ENCODE measurements at places on chromosomes 6 and 20.
A peak's percentile ranks its signal among the peaks of the same experiment; 100 is the strongest.

GRCh38 chr20:36493801-36494114 is 47.6 kb upstream of the MYL9 start:
- DNase-seq, result no peak

- no peak for DNase-seq
Observed at GRCh38 chr6:10310826-10311225, 104.0 kb downstream of the TFAP2A start.

DNA sequence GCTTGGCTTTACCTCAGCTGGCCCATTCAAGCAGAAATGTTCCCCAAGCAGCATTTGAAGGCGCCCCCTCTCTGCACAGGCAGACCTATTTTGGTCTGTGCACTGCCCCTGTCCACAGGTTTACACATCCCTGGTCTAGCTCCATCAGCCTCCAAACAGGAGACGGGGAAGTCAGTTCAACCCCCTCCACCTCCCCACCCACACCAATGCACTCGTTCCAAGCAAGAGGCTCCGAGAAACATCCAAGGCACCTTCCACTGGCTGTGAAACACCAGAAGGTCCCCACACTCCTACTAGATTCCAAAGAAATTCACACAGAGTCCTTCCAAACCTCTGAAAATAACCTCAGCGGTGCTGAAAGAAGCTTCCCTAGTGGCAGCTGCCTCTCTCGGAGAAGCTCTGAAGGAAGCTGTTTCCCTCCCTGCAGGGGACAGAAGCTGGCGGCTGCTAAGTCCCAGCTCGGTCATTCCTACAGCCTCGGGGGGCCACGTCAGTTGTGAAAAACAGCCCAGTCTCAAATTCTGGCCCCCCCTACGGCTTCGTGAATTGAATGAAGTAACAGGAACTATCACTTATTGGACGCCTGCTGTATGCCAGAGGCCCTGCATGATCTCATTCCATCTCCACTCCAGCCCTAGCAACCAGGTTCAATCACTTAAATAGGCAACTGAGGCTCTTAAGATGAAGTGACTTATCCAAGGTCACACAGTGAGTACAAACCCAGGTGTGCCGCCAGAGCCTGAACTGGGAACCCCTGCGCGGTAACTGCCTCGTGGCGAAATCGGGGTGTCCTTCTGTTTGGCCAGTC is 815 bp downstream of the SPATA2 start:
- DNase-seq, result no peak

DNA sequence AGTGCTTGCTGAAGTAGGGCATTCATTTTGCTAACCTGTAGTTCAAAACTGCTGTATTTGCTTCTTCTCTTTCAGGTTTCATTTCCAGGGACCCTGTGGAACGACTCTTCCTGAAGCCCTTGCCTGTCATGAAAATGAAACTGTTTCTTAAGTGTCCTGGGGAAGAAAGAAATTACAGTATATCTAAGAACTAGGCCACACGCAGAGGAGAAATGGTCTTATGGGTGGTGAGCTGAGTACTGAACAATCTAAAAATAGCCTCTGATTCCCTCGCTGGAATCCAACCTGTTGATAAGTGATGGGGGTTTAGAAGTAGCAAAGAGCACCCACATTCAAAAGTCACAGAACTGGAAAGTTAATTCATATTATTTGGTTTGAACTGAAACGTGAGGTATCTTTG is 3.4 kb upstream of the NOL7 start:
- DNase-seq, result peak; percentile 21

GRCh38 chr6:21739838-21740237 is 146.3 kb downstream of the SOX4 start:
- DNase-seq, result no peak

- DNase-seq, result no peak
Observed at GRCh38 chr6:110688661-110689268, 126.5 kb downstream of the CDK19 start.

GRCh38 chr6:137928286-137928685 is 61.2 kb downstream of the TNFAIP3 start:
- no peak for DNase-seq

- no peak for DNase-seq
Observed at GRCh38 chr20:34282041-34282440, 21.1 kb downstream of the AHCY start.

DNA sequence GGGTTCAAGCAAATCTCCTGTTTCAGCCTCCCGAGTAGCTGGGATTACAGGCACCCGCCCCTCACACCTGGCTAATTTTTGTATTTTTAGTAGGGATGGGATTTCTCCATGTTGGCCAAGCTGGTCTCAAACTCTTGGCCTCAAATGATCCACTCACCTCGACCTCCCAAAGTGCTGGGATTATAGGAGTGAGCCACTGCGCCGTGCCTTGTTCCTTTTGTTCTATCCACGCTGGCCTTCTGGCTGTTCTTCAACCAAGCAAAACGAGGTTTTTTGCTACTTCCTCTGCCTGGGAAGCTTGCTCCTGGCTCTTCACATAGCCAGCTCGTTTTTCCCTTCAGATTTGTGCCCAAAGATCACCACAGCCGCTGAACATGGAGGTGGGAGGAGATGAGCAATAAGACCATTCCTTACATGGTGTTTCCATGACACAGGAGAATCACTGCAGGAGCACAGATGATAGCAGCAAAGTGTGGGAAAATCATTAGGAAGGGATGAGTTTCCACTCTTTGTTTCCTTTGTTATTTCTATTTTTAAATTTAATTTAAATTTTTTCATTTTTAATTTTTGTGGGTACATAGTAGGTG is 201.0 kb upstream of the ZNF217 start:
- no peak for DNase-seq

DNA sequence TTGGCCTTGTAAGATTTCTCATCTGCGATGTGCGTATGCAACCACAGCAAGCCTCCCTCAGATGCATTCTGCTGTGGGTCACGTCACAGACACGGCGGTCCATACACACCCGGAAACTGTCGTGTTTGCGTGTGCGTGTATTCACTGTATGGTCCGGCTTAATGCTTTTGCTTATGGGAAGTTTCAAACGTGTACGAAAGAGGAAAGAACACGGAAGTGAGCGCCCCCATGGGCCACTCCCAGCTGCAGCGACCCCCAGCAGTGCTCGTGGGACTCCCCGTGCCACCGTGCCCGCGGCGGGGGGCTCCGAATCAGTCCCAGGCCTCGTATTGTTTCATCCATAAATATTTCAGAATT is 10.2 kb downstream of the DLL1 start:
- no peak for DNase-seq

GRCh38 chr6:109912118-109912517 is 66.0 kb upstream of the GPR6 start:
- DNase-seq, result no peak

GRCh38 chr6:105344881-105345370 is 58.0 kb downstream of the PREP start:
- no peak for DNase-seq

- no peak for DNase-seq
Observed at GRCh38 chr20:24657878-24658620, 188.6 kb downstream of the SYNDIG1 start.

GRCh38 chr20:62046431-62046830 is 19.2 kb downstream of the TAF4 start:
- DNase-seq, result no peak

DNA sequence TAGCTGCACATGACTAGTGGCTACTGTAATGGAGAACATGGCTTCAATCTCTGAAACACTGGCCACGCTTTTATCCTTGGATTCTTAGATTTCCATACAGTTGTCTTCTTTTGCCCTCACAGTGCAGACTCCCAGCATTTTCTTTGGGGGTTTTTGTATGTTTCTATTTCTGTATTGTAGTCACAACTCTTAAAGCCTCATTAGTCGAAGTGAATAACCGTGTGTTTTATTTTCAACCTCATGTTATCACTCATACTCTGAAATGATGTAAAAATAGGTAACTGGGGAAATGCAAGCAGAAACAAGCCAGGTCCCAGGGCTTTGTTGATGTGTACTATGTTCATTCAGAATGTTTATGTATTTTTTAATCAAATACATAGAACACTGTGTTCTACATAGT is 162.9 kb downstream of the JARID2 start:
- DNase-seq, result no peak

DNA sequence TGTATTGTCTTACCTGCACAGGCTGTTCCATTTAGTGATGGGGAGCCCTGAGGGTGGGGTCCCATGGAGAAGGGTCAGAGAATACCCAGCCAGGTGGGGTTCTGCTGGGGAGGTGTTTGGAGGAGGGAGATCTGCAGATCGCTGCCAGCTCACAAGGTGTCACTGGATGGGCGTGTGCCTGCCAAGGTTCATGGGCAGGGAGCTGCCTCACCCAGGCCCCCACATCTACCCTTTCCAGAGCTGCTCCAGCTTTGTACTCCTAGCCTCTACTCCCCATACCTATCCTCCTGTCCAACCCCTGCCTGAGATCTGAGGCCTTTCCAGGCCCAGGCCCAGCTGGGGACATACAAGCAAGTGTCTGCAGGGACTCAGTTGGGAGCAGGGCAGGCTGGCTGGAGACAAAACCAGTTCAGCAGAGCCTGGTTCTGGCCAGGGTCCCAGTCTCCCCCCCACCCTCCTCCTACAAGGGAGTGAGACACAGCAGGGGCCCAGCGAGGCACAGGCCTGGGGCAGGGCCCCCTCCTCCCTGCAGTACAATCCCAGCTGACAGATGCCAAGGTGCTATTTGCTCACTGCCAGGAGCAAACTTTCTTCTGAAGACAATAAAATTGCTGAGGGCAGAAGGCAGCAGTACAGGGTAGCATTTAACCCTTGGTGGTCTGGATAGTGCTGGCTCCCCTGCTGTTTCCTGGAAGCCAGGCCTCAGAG is 19.7 kb downstream of the SPDEF start:
- no peak for DNase-seq

GRCh38 chr20:17725094-17725835 is 25.5 kb downstream of the BANF2 start:
- DNase-seq, result no peak

DNA sequence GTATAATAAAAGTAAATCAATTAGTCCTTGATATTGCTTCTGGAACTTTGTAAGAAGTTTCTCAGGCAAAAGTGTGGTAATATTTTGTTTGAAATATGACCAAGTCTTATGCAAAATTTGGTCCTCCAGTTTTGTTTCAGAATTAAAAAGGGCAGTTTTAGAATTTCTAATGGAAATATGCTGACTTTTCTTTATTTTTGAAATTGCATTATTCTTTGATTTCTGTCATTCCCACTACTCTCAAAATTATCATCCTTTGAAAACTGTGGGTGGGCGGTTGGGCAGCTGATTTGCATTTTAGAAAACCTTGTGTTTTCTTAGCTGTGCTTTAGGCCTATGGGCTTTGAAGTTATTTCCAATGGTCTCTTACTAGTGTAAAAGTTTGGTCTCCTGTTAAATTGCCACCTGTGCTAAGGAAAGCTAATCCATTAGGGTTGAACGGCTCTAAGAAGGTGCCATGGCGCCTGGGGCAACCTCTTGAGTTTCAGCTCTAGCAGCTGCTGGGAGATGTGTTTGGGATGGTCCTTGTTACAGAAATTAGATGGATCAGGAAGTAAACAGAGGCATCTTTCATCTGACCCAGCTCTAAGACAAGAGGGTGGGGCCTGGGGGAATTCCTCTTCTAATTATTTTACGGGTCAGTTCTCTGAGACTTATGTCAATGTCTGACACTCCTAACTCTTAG is 880.8 kb upstream of the SLC35B3 start:
- DNase-seq, result no peak

DNA sequence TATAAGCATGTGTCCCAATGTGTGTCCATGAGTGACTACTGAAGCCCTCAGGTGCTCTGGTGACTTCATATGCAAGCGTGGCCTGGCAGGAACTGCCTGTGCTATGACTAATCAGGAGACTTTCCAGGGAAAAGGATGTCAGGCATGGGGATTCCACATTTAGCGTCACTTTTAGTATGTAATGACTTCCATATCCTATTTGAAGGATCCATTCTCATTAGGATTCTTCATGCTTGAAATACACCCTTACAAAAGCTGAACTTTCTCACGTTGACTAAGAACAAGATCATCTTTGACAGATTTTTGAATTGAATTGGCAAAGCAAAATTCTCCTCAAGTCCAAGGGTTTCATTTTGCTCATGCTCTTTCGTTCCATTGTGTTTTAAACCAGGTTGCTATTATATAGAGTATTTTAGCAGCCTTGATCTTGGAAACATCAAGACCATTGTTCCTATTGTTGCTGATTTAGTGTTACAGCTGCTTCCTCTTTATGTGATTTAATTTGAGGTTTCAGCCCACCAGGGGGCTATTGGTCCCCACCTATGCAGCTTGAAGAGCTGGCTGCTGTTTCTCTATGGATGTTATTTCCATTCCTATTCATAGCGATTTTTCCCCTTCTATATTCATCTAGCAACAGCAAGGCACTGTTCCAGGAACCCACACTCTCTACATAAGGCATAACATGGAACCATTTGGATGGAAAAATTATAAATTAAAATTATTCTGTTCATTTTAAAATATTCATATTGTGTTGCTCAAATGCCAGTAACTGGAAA is 418.6 kb downstream of the CDKAL1 start:
- no peak for DNase-seq

- no peak for DNase-seq
Observed at GRCh38 chr6:67854098-67854497, 781.0 kb upstream of the ADGRB3 start.

GRCh38 chr6:132712366-132712765 is 1.5 kb downstream of the VNN1 start:
- no peak for DNase-seq

GRCh38 chr20:1434571-1435336 is 31.9 kb downstream of the NSFL1C start:
- peak; percentile 78 for DNase-seq

- DNase-seq, result no peak
Observed at GRCh38 chr6:958488-958887, 265.5 kb upstream of the EXOC2 start.

GRCh38 chr6:111631903-111632460 is 26.3 kb upstream of the TRAF3IP2 start:
- no peak for DNase-seq

DNA sequence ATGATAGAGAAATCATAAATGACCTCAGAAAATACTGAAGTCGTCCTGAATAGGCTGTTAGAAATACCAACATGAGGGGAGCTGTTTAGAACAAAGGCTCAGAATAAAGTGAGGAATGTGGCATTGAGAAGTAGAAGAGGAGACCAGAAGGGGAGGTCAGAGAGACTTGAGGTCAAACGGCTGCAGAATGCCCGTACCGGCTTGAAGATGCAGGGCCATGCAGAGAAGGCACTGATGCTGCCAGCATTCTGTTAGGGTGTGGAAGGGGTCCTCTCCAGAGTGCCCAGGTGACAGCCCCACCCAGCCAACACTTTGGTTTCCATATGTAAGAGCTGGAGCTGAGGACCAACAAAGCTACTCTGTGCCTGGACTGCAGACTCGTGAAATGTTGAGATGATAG is 570.9 kb downstream of the CDH26 start:
- DNase-seq, result no peak

DNA sequence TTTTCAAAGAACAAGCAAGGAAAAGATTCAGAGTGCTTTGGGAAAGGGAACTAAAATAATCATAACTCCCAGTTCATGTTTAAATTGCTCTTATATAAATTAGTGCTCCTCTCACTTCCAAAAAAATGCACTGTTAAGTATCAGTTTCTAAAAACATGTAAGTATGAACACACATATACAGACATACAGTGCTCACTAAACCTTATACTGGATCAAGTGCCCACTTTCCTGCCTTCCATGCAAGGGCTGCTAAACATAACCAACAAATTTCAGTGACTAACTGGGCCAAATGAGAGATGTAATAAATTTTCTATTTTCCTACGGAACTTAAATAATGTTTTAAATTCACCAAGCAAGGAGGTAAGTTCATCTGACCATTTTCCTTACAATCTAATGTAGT is 6.4 kb downstream of the TFAP2A start:
- no peak for DNase-seq

- DNase-seq, result no peak
Observed at GRCh38 chr20:14925300-14925699, 587.9 kb upstream of the FLRT3 start.

- no peak for DNase-seq
Observed at GRCh38 chr20:1331101-1331500, 2.2 kb upstream of the SDCBP2 start.

All from GM12878 (cell line).